ENCODE measurements at places on chromosomes 12 and 14.

- DNase-seq = no peak
Observed at GRCh38 chr12:56602239-56602638, 27.9 kb downstream of the BAZ2A start.

DNA sequence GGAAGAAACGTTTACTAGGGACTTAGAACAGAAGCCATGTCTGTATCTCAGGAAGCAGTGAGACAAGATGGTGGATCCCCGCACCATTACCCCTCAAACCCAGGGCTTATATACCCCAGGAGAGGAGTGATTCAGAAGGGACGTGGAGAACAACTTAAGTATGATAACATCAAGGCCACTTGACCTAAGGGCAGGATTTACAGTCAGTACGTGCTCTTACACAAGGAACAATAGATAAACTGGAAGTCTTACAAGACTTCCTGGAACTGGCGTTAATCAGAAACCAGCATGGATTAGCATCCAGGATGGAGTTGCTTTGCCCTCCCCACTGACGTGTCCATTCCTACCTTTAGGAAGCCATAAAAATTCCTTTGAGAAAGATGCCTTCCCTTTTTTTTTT is 8.6 kb upstream of the ETFBKMT start:
- no peak for DNase-seq

DNA sequence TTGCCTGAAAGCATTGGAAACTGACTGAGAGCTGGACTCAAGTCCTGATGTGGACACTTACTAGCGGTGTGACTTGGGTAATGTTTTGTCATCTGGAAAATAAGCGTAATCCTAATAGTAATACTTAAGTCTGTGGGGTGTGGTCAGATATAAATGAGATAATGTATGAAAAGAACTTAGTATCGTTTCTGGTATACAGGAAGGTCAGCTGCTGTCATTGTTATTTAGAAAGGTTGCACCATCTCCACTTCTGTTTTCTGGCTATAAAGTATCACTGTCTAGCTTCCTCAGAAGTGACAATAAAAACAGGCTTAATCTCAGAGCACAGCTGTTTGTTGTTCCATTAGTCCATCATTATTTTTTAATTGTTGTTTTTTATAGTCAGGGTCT is 34.1 kb upstream of the TUBA1C start:
- DNase-seq = no peak

DNA sequence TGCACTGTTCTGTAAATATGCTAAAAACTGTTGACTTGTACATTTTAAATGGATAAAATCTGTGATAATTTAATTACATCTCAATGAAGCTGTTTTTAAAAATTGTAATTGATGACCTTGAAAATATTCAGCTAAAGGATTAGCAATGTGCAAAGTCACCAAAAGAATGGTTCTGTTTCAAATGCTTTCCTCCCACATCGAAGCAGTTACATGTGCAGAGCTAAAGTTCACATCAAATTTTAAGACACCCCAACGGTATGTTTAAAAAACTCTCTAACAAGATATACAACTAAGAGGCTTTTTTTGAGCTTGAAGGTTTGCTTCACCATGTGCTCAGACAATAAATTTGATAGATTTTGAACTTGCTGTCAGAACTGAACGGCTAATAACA is 114.6 kb upstream of the KRAS start:
- DNase-seq = no peak

- peak; percentile 26 for DNase-seq
Observed at GRCh38 chr14:88551094-88551870, 3.5 kb downstream of the PTPN21 start.

- no peak for DNase-seq
Observed at GRCh38 chr14:54564071-54564867, 2.7 kb upstream of the SAMD4A start.
